Left colon (tissue), 2 donors: ENCODE measurements at places on chromosomes 12 and 14. TPM values are rescaled to one million over a fixed set of nuclear protein-coding genes. Genes with fewer than 3 reads are reported as not detected.

DNA sequence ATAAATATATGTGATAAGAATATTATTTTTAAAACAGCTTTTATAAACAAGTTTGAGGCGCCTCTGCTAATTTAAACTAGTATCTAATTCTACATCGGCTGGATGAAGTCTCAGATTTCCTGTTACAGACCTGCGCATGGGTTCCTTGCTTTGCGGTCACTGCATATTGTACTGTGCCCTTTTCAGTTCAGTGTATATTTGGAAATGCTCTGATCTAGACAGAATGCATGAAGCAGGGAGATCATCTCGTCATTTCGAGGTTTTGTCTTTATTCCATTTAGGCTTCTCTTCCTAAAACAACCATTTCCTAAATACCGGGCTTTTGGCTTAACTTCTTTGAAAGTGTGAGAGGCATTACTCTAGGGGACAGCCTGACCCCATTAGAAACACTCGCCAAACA lies 25.6 kb downstream of the CRACR2A start:
- no peak for DNase-seq

The KLHL33 gene
- total RNA-seq, result 0.09 TPM

The FOXN4 gene
- total RNA-seq, result not detected

The KRT6A gene
- total RNA-seq, result not detected

The TMEM116 gene
- 9.3 TPM for total RNA-seq

DNA sequence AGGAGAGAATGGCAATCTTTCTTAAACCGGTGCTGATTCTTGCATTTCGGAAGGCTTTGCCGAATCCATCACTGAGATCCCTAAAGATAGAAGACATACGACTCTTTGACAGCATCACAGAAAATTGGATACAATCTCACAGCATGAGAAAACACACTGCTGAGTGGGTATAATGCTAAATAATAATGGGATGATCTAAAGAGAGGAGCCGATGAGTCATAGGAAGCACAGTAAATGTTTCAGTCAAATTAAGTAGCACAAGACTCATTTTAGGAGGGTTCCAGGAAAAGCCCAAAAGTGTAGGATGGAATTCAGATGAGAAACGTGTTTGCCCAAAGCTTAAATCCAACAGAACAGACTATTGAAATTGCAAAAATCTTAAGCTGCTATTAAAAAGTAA lies 81.7 kb downstream of the CPNE8 start:
- DNase-seq, result no peak

DNA sequence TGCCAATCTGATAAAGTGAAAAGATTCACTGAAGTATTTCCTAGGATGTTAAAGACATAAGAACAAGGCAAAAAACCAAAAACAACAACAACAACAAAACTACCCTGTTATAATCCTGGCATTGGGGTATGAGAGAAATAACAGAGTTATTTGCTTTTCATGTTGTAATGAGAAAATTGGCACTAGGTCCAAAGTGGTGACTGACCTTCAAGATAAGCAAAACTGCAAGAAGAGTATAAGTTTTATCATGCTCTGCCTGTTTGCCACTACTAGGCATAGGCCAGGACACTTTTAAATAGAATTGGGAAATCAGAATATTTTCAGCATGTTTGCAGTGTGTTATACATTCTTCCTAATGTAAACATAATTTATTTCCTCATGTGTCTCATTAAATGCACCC lies 140.1 kb upstream of the CPM start:
- DNase-seq, result no peak

DNA sequence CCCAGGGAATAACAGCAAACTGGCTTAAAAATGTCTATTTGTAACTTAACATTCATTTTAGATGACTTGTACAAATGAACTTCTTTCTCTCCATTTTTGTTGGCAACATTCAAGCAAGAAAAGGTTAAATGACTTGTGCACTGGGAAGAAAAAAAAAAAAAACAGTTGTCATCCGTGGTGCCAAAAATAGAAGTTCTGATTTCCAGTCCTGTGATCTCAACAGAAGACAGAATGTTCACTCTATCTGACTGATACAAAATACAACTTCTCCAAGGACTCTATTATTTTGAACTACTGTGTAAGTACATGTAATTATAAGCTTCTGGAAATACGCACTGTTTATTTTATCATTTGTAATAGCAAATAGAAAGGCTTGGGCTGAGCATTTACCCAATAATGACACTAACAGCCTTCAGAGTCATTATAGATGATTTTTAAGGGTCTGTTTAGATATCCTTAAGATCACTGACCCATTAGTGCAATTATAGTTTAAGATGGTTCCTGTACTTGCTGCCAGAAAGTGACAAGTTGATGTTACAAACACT lies 59.9 kb downstream of the LIN7A start:
- no peak for DNase-seq

The DDN gene
- total RNA-seq, result not detected

GRCh38 chr12:47039756-47040155 lies 39.7 kb upstream of the PCED1B start:
- no peak for DNase-seq

The TEX52 gene
- total RNA-seq, result not detected

GRCh38 chr14:68418174-68419118 lies 374.4 kb downstream of the ZFP36L1 start:
- DNase-seq, result no peak

- no peak for DNase-seq
These were observed 862.2 kb downstream of the RPS29 start for GRCh38 chr14:48723841-48724495.

DNA sequence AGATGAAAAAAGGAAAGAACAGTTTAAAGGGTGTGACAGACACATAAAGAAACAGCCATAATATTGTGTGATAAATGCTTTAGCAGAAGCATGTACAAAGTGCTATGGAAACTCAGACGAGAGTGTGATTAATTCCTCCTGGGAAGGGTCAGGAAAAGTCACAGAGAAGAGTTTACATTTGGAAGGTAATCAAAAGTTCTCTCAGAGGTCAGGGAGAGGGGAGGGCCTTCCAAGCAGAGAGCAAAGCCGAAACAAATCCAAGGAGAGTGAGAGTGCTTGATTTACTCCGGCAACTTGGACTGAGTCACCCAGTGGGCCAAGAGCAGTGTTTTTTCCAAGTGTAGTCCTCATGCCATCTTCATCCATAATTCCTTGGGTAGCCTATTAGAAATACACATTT lies 108.3 kb downstream of the IGF1 start:
- DNase-seq, result no peak

The HOXC5 gene
- not detected for total RNA-seq

DNA sequence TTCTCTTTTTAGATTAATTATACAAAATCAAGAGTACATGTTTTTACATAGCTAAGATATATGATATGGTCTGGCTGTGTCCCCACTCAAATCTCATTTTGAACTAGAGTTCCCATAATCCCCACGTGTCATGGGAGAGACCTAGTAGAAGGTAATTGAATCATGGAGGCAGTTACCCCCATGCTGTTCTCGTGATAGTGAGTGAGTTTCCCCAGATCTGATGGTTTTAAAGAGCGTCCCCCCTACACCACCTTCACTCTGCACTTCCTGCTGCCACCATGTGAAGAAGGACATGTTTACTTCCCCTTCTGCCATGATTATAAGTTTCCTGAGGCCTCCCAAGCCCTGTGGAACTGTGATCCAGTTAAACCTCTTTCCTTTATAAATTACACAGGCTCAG lies 21.4 kb upstream of the DRAM1 start:
- DNase-seq, result no peak

DNA sequence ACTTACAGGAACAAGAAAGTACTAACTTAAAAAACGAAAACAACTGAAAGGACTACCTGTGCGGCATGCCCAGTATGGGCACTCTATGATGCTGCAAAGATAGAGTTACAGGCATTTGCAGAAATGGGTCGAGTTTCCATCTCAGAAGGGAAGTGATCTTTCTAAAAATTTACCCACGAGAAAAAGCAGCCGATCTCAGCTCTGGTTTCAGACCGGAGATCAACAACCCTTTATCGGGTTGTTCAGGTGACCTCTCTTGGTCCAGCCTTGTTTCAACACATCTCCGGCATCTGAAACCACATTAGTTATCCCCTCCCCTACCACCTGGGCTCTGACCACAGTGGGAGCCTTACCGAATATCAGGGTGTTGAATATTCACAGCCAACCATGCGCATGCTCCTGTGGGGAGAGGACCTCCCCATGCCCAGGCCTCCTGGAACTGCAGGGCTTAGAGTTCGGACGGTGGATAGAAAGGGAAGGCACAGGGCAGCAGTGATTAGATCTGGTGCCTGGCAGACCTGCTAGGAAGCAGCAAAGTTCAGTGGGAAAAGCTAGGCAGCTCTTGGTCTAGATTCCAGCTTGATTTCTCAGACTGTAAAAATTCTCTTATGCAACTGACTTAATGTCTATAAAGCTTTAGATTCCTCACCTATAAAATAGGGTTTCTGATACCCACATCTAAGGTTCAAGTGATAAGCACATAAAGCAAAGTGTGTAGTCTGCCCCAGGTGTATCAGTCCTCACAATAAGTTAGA lies 906.0 kb downstream of the VRK1 start:
- DNase-seq, result peak; percentile 6

The CPNE6 gene
- total RNA-seq, result 0.31 TPM

GRCh38 chr12:46958053-46958452 lies 121.4 kb upstream of the PCED1B start:
- no peak for DNase-seq

The KRT71 gene
- total RNA-seq, result not detected

DNA sequence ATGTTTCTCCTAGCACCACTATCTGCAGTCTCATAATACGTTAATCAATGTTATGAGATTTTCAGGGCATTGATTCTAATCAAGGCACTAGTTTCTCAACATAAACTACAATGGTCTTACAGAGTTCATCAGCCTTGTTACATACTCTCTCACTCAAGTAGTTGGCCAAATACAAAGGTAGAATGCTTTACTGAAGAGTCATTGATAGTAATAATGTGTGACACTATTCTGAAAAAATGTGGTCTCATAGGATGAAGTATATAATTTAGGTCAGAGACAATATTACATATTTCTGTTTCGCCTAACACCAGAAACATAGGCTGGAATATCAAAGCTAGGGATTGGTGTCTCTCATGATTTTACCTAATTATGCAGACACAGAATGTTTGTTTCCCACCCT lies 35.2 kb upstream of the MDGA2 start:
- DNase-seq, result no peak
